ENCODE measurements at places on chromosomes 13 and 19. TPM values are rescaled to one million over a fixed set of nuclear protein-coding genes. Genes with fewer than 3 reads are reported as not detected.

- H3K27ac ChIP-seq: no peak overlapping the region
- no peak for DNase-seq
Observed at GRCh38 chr19:18131841-18132596, 20.9 kb upstream of the PIK3R2 start.

DNA sequence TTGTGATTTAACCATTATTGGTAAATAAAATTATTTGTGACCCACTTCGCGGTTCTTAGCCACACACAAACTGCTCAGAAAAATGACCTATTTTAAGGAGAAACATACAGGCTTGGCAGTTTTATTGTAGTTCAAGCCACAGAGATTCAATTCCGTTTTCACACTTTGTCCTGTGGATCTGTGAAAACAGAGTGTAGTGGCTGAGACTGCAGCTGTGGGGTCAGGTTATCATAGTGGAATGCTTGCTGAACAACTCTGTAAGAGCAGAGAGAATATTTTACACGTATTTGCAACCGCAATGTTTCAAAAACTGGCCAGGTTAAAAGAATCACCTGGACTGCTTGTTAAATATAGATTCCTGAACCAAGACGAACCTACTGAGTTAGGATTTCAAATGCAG is 292.5 kb downstream of the GPC5 start:
- no peaks in the 10 kb centered on the region for H3K4me1 ChIP-seq
- H3K36me3 ChIP-seq: no peaks in the 10 kb centered on the region
- no peak overlapping the region for H3K27ac ChIP-seq
- no peak for DNase-seq
- no peaks in the 10 kb centered on the region for H3K27me3 ChIP-seq

GRCh38 chr13:106100171-106100919 is 435.1 kb downstream of the EFNB2 start:
- no peaks in the 10 kb centered on the region for H3K27me3 ChIP-seq
- no peak overlapping the region for H3K4me3 ChIP-seq
- H3K27ac ChIP-seq: peak overlapping the region; percentile 92
- peaks cover 17% of the 10 kb centered on the region for H3K4me1 ChIP-seq
- H3K36me3 ChIP-seq: no peaks in the 10 kb centered on the region

- no peak overlapping the region for H3K4me3 ChIP-seq
- H3K4me1 ChIP-seq: no peaks in the 10 kb centered on the region
- DNase-seq: peak; percentile 22
- no peaks in the 10 kb centered on the region for H3K36me3 ChIP-seq
- no peaks in the 10 kb centered on the region for H3K27me3 ChIP-seq
Observed at GRCh38 chr13:95115525-95115924, 185.7 kb downstream of the ABCC4 start.

DNA sequence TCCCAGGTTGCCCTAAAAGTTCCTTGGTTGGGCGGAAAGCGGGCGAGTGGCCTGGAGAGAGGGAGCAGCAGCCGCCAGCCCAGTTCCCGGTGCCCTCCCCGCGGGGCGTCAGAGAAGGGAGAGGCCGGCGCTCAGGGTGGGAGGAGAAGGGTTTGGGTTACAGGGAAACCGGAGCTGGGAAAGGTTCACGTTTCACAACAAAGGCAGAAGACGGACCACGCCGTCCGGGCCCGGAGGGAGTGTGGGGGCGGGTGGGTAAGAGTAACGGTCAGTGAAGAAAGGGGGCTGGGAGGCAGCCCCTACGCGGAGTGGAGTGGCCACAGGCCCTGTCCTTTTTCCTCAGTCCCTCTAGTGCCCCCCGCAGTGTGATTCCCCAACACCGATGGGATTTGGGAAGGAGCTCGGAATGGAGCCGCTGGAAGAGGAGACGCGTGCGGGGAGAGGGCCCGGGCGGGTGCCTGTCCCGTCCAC is 1.6 kb downstream of the SIX5 start:
- H3K27ac ChIP-seq: peak overlapping the region; percentile 97
- peaks cover 8% of the 10 kb centered on the region for H3K4me1 ChIP-seq
- H3K4me3 ChIP-seq: peak overlapping the region; percentile 77
- no peaks in the 10 kb centered on the region for H3K36me3 ChIP-seq

DNA sequence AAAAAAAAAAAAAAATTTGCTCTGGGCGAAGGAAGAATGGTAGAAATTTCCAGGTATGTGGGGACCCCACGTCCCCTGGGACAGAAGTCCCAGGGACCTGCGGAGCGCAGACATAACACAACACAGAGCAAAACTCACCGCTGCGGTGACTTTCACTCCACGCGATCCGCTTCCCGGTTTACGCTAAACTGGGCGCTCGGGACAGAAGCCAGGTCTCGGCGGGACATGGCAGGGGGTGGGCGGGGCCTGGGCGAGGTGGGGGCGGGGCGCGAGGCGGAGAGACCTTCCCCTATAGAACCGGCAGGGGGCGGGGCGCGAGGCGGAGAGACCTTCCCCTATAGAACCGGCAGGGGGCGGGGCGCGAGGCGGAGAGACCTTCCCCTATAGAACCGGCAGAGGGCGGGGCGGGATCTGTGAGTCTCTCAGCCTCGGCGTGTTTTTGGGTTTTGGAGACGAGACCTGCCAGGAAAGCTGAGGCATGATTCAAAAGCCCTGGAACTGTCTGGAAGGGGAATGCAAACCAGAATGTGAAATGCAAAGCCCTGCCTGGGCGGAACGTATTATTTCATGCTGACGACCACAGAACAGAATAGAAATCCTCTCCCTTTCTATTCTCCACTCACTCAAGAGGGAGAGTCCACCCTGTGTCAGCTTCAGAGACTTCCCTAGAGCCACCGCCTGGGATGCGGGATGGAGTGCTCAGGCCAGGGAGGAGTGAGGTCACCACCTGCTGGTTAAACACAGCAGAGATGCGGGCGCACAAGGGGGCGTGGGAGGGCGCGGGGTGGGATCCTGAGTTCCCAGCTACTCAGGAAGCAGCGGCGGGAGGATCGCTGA is 20.2 kb upstream of the ERVV-1 start:
- no peaks in the 10 kb centered on the region for H3K4me1 ChIP-seq
- H3K36me3 ChIP-seq: no peaks in the 10 kb centered on the region
- peak overlapping the region; percentile 49 for H3K27ac ChIP-seq
- peak overlapping the region; percentile 51 for H3K4me3 ChIP-seq
- DNase-seq: peak; percentile 91

- H3K36me3 ChIP-seq: no peaks in the 10 kb centered on the region
- DNase-seq: no peak
- no peak overlapping the region for H3K4me3 ChIP-seq
- no peaks in the 10 kb centered on the region for H3K27me3 ChIP-seq
- H3K4me1 ChIP-seq: peaks cover 31% of the 10 kb centered on the region
- peak overlapping the region; percentile 72 for H3K27ac ChIP-seq
Observed at GRCh38 chr19:18742324-18742723, 48.8 kb downstream of the COMP start.

DNA sequence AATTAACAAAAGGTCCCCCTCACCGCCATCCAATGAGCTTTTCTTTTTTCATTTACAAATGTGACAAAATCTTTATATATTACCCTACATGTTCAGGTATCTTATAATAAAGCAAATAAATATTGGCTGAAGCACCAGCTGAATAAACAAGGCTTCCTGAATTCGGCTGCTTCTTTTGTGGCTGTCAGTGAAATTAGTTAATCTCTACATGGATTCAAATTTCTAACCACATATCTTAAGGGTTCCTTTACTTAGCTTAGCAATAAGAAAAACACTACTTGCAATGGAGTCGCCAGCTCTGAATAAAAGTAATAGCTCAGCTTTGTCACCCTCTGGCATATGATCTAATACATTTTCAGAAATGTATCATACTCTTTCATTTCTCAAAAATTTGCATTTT is 104.3 kb downstream of the CCNA1 start:
- H3K27ac ChIP-seq: no peak overlapping the region
- H3K27me3 ChIP-seq: no peaks in the 10 kb centered on the region
- no peaks in the 10 kb centered on the region for H3K36me3 ChIP-seq
- DNase-seq: no peak

DNA sequence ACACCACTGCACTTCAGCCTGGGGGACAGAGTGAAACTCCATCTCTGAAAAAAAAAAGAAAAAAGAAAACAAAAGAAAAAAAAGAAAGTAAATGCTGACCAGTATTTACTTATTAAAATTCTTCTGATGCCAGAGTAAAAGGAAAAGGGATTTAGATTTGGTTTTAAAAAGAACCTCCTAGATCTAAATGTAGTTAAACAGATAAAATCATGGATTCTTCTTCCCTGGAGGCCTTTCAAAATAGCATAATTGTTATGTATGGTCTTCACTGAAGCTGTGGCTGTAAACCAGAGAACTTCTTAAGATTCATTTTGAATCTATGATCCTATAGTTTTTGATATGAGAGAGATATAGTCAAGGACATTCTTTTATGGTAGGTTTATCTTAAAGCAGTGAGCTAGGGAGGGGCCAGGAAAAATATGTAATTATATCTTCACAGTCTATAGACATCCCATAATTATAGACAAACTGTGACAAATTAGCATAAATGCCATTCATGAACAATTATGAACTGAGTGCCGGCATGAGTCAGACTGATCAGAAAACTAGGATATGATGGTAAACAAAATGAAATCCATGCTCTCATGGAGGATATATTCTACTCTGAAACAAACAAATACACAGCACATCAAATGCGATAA is 14.9 kb upstream of the STK24 start:
- H3K4me1 ChIP-seq: no peaks in the 10 kb centered on the region
- H3K4me3 ChIP-seq: no peak overlapping the region
- no peak for DNase-seq
- no peaks in the 10 kb centered on the region for H3K36me3 ChIP-seq
- no peaks in the 10 kb centered on the region for H3K27me3 ChIP-seq
- peak overlapping the region; percentile 29 for H3K27ac ChIP-seq

DNA sequence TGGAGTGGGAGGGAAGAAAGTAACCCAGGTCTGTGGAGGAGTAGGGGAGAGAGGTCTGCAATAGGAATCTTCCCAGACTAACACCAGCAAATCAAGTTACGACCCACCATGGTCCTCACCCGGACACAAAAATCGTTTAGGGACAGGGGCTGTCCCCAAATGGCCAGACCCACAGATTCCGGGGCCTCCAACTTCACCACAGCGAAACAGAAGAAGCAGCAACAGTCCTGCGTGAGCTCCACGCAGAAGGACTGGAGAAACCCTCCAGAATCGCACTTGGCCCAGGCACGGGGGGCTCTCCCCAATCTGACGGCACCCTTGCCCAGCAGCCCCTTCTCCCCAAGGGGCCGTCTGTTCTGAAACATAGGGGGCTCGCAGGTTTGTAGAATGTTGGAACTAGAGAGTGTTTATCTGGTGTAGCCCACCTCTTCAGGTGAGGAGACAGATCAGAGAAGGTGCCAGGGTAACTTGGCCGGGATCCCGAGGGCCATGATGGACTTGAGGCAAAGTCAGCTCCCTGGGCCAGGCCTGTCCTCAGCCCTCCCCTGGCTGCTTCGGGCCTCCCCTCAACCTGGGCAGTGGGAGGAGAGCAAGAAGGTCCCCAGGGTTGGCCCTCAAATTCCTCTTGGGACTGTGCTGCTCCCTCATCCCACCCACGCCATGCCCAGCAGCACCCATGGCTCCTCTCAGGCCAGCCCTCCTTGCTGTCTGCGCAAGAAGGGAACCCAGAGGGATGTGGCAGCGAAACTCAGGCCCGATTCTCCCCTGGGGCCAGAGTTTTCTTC is 82.5 kb upstream of the GPR183 start:
- H3K27ac ChIP-seq: no peak overlapping the region
- no peak for DNase-seq
- no peaks in the 10 kb centered on the region for H3K4me1 ChIP-seq
- H3K27me3 ChIP-seq: no peaks in the 10 kb centered on the region
- no peak overlapping the region for H3K4me3 ChIP-seq
- H3K36me3 ChIP-seq: no peaks in the 10 kb centered on the region

The LIPE gene
- 9.6 TPM for total RNA-seq

The CDC37 gene
- total RNA-seq: 286 TPM

The LRRC25 gene
- total RNA-seq: 1.4 TPM

The ZNF229 gene
- 1.2 TPM for total RNA-seq

The RYR1 gene
- 0.64 TPM for total RNA-seq
